H1 (cell line): ENCODE measurements at places on chromosomes 12 and 14. TPM values are rescaled to one million over a fixed set of nuclear protein-coding genes. Genes with fewer than 3 reads are reported as not detected.

GRCh38 chr14:50225067-50225973, 6.1 kb downstream of the SOS2 start:
- DNase-seq: no peak

- no peak for DNase-seq
These were observed 85.5 kb downstream of the ADCK1 start for GRCh38 chr14:77885367-77885766.

GRCh38 chr12:65800937-65801336, 23.3 kb upstream of the HMGA2 start:
- DNase-seq: no peak

GRCh38 chr12:57276935-57277563, 26.1 kb upstream of the STAC3 start:
- DNase-seq: no peak

DNA sequence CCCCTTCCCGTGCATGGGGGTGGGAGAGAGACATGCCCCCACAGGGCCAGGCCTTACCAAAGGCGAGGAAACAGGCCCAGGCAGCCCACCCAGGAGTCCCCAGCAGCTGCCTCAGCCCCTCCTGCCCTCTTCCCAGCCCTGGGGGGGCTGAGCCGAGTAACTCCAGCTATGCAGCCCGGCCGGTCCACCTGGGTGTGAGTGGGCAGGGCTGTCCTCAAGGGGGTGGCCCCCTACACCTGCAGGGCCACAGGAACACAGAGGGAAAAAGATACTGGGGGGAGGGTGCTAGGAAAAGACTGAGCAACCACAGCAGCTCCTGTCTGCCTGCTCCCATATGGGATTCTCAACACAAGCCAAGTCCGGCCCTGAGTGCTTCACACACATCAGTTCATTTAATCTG, 7.6 kb downstream of the FIGNL2 start:
- DNase-seq: no peak

- no peak for DNase-seq
These were observed 26.1 kb downstream of the SMCO2 start for GRCh38 chr12:27472604-27473003.

- no peak for DNase-seq
These were observed 41.9 kb downstream of the CCNK start for GRCh38 chr14:99522934-99523703.

- DNase-seq: no peak
These were observed 172.5 kb upstream of the FOXN3 start for GRCh38 chr14:89589400-89590118.

- no peak for DNase-seq
These were observed 74.8 kb upstream of the PYGL start for GRCh38 chr14:51019089-51019488.

DNA sequence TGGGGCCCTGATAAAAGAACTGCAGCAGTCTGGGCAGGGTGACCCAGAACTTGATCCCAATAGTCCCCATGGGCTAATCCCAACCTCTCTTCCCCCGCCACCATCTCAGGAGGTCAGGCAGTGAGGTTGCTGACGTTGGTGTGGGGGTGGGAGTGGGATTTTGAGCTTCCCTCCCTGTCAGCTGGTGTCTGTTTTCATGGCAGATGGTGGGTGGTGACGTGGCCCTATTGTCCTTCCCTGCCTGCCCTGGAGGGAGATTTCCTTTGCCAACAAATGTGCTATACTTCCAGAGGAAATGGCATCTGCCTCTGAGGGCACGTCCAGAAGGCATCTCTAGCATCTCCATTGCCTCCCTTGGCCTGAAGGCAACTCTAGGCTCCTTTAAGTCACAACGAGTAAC, 37.7 kb downstream of the NEUROD4 start:
- no peak for DNase-seq

DNA sequence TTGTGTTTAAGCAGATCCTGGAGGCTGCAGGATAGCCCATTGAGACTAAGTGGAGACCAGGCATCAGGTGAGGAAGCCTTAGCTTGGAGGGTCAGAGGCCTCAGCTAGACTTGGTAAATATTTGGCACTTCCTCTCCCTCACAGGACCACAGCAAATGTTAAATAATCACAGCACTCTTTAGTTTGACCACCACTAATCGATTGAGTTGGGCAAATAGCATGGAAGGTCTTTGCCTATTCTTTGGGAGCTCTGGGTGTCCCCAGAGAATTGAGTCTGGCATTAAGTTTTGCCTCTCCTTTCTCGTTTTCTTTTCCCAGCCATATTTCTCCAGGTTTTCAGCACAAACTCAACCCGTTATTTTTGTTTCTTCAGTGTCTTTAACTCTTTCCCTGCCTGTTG, 61.4 kb downstream of the ETV6 start:
- DNase-seq: no peak

DNA sequence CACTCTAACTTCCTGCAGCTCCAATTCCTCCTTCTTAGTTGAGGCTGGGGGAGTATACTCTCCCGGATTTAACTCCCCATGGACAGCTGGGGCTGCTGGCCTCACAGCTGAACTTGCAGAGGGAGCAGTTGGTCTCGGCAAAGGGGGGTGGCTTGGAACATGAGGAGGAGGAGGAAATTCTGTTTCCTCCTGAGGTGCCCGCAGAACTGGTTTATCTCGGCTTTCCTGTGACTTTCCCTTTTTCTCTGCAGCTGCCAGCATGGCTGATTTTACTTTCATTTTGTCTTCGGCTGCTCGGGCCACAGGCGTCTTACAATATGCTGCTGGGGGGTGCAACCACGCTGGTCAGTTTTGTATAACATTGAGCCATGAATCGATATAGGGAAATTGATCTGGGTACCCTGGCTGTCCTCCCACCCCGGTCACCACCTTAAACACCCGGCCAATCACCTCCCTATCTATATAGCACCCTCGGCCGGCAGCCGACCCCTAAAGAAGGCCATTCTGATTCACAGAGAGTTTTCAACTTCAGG, 1317.6 kb downstream of the TMEM121 start:
- DNase-seq: no peak

- DNase-seq: no peak
These were observed 12.8 kb downstream of the PGF start for GRCh38 chr14:74942608-74943007.

- no peak for DNase-seq
These were observed 51.6 kb downstream of the EFCAB11 start for GRCh38 chr14:89902881-89903280.

MTRFR gene
- 12.0 and 12.9 TPM in 2 replicates for total RNA-seq

CMAS gene
- 53.2 and 59.8 TPM in 2 replicates for total RNA-seq

CHPT1 gene
- 22.5 and 23.3 TPM in 2 replicates for total RNA-seq

FSCB gene
- not detected in 2 replicates for total RNA-seq

TROAP gene
- total RNA-seq: 52.0 and 54.0 TPM in 2 replicates

VPS33A gene
- 40.2 and 41.8 TPM in 2 replicates for total RNA-seq

KRT77 gene
- 0.10 TPM in 1 of 2 replicates, not detected in the other for total RNA-seq
